ENCODE measurements at places on chromosomes 5 and 9. TPM values are rescaled to one million over a fixed set of nuclear protein-coding genes. Genes with fewer than 3 reads are reported as not detected.

DNA sequence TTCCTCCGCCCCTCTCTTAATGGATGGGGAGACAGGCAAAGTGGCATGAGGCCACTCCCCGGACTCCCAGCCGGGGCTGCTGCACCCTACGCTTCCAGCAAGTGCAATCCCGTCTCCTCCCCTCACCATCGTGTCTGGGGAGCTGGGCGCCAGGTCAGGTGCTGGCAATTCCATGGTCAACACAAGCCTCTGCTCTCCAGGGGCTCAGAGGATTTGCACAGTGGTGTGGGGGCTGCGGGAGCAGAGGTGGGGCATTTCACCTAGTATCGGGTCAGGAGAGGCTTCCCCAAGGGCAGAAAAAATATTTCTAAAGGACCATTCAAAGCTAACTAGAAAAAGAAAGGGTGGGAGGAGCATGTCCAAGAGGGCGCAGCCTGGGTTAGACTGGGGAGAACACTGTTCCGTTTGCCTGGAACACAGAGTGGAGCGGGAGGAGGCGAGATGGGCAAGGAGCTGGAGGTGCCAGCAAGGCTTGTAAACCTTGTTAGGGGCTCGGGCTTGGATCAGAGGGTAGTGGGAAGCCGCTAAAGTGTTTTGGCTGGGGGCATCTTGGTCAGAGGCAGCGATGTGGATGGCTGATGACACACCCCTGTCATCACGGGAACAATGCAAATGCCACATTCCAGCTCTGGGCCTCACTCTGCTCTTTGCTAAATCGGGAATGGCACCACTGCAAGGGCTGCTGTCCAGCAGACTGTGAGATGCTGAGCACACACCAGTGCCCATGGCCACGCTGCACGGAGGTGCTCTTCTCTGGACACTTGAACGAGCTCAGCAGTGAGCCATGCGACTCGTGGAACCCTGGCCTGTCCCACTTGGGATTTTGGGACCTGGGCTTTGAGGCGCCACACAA, 191.7 kb downstream of the CDK5RAP2 start:
- DNase-seq: no peak

- DNase-seq: no peak
Observed at GRCh38 chr5:118590806-118591205, 397.5 kb downstream of the DTWD2 start.

- no peak for DNase-seq
Observed at GRCh38 chr5:137389042-137389441, 110.1 kb downstream of the SPOCK1 start.

DNA sequence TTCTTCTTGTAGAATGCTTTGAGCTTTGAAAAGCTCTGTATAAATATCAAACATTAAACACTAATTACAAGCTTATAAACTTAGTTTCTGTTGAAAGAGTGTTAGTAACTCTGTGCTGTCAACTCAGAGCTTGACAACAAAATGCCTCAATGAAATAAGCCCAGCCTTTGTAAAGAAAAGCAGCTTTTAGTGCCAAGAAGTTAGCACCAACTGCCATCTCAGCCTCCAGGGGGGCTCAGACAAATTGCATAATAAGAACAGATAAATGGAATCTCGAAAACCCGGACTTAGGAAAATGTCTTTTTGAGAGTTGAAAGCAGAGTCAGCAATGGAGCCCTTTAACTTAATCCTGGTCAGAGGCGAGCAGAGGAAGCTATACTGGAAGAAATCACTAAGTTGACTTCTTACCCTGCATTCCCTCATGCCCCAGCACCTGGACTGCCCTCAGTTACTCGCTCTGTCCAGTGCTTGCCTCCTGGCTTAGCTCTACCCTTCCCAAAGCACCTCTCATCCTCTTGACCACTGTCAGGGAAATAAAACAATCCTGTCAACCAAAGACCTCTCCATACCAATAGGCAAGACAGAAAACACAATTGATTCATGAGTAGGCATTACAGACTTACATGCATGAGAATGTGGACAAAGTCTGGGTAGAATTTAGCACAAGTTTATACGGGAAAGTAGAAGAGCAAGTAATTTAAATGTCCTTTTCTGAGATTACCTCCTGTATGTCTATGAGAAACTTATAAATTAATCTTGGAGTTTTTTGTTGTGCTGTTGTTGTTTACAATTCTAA, 352.7 kb downstream of the ZNF608 start:
- no peak for DNase-seq

DPM2 gene
- total RNA-seq: 33.7 TPM

DRD1 gene
- 0.62 TPM for total RNA-seq

Measured in lower lobe of right lung (tissue), 2 donors.